ENCODE measurements at places on chromosomes 4 and X.
A peak's percentile ranks its signal among the peaks of the same experiment; 100 is the strongest.

DNA sequence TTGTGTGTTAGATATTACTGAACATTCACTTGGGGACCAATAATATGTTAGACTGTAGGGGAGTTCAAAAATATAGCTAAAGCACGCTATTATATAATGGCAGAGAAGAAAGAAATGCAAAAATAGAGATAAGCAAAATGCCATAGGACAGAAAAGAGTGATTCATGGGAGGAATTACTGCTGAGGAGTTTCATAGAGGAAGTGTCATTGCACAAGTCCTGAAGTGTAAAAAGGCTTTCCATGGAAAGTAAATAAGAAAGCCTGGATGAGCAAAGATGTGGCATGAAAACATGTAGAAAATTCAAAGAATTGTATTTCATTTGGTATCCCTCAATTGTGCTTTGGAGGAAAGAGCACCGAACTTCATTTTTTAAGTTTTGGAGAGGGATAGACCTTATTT is 14.5 kb downstream of the HMGB2 start:
- DNase-seq: no peak

DNA sequence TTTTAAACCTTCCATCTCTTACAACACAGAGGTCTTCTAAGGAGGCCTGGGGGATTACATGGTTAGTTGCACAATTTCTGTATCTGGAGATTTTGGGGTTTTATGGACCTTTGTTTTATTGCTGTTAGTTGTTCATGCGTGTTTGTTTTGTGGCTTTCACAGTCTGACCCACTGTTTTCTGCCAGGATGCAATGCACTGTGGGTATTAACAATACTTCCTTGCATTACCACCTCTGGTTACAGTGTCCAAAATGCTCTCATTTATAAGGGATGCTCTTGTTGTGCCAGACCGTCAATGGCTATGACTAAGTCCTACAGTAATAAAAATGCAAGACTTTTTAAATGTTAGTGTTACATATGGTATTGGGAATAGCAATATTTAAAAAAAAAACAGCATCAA is 730.2 kb downstream of the KCTD8 start:
- DNase-seq: no peak

GRCh38 chrX:106919932-106920452 is at the start of gene CLDN2:
Gene CLDN2 (plus strand): TSS chrX:106920402. CDS start chrX:106928229, 7,827 bp downstream.
- no peak for DNase-seq

DNA sequence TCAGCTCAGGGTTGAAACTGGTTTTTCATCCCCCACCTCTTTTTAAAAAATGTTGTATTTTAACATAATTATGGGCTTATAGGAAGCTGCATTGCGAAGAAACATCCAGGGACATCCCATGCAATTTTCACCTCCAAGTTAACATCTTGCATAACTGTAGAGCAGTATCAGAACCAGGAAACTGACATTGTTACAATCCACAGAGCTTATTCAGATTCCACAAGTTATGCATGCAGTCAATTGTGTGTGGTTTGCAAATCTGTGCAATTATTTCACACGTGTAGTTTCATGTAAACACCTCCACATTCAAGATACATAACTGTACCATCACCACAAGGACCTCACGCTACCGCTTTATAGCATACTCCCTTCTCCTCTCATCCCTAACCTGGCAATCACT is 97.5 kb upstream of the GATB start:
- DNase-seq: no peak

DNA sequence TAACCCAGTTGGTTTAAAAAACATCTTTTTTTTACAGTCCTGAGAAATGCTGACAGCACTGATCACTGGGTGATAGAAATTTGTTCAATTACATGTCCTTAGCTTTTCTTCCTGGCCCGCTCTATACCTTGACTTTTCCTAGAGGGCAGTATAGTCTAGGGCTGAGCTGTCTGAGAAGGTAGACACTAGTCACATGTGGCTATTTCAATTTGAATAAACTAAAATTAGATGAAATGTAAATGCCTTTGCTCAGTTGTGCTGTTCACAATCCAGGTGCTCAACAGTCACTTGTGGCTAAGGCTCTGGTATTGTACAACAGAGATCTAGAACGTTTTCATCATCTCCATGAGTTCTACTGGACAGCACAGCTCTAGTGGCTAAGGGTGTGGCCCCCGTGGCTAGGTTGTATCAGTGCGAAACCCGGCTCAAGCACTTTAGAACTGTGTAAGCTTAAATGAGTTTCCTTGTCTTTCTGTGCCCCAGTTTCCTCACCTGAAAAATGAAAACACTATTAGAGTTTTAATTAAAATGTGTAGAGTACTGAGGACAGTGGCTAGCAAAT is 111.6 kb upstream of the WDR17 start:
- DNase-seq: peak; percentile 53

DNA sequence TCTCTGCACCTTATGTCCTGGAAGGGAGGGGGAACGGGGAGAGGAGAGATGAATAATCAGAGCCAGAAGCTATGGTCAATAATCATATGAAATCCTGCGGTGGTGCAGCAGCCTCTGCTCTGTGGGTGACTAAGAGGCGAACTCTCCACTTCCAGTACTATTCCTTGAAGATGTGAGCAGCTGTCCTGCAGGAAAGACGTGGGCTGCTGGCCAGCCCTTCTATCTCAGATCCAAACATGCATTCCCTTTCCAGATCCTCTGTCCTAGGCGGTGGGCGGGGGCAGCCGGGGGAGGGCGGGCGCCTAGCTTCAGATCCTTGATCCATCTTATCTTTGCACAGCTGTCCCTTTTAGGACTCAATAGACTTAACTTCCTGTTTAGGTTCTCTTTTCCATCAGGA is 34.5 kb downstream of the SPINK2 start:
- DNase-seq: peak; percentile 24

DNA sequence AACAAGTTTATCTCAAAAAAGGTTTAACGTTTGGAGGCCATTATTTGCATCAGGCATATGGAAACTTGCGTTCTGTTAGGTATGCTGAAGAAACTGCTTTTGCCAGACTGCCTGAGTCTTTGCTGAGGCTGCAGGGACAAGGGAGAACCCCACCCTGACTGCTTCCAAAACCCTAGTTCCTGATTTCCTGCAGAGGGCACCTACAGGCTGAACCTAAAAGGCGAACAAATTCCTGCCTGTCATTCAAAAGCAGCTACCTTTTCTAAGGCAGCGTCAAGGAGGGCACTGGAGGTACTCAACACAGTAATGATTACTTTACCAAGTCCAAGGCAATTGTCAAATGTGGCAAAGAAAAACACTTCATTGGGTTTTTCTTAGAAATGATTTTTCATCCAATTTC is 578 bp upstream of the CORIN start:
- no peak for DNase-seq

GRCh38 chr4:476501-476900 is 22.5 kb downstream of the ZNF721 start:
- peak; percentile 34 for DNase-seq

GRCh38 chrX:133434197-133434820 is 19.0 kb upstream of the GPC4 start:
- DNase-seq: peak; percentile 69

DNA sequence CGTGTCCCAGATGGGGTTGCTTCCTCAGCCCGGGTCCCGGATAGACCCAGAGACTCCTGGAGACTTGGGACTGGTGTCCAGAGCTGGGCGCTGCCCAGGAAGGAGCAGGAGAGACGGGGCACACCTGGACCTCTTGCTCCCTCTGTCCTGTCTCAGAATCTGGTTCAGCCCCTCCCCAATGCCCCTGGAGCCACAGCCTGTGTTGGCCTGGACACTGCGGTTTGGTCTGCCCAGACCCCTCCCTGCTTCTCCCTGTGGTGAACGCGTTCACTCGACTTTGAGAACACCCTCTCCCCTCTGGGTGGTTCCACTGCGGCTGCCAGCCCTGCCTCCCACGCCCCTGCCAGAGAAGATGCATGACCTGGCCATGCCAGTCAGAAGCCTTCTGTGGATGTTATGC is 111.1 kb downstream of the HMX1 start:
- no peak for DNase-seq

DNA sequence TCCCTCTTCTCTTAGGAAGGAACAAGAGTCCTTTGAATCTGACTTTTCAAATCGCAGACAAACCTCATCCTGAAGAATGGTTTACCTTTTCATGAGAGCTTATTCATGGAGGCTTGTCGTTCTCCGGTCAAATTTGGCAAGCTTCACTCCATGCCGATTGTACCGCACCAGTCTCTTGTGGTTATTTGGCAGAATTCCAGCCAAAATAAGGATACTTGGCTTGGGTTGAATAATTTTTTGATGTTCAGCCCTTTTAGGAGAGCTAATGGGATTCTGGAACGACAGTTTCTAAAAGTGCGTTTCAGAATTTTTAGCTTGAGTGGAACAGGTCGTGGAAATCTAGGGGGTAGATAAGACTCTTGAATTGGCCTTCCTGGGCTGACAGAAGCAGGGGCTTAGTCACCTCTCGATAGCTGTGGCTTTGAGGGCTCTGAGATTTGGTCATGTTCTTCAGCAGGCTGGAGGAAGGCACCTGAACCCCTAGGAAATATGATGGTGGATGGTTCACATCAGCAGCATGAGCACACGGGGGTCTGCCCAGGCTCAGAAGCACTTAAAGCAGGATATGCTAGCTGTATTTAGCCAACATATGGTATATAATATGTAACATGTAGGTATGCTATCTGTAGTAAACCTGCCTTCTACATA is 1.5 kb downstream of the KLHL2 start:
- no peak for DNase-seq

- DNase-seq: peak; percentile 40
Observed at GRCh38 chrX:73563738-73564068, 706 bp downstream of the CHIC1 start.

DNA sequence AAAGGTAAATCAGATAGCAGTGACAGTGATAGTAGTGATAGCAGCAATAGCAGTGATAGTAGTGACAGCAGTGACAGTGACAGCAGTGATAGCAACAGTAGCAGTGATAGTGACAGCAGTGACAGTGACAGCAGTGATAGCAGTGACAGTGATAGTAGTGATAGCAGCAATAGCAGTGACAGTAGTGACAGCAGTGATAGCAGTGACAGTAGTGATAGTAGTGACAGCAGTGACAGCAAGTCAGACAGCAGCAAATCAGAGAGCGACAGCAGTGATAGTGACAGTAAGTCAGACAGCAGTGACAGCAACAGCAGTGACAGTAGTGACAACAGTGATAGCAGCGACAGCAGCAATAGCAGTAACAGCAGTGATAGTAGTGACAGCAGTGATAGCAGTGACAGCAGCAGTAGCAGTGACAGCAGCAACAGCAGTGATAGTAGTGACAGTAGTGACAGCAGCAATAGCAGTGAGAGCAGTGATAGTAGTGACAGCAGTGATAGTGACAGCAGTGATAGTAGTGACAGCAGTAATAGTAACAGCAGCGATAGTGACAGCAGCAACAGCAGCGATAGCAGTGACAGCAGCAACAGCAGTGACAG is 6.1 kb downstream of the DSPP start:
- DNase-seq: no peak

GRCh38 chrX:68763481-68763880 is 65.3 kb upstream of the EFNB1 start:
- DNase-seq: no peak

GRCh38 chr4:181488926-181489325 is 754.3 kb upstream of the TENM3 start:
- DNase-seq: no peak

GRCh38 chr4:24664956-24665355 is 80.6 kb upstream of the DHX15 start:
- no peak for DNase-seq

DNA sequence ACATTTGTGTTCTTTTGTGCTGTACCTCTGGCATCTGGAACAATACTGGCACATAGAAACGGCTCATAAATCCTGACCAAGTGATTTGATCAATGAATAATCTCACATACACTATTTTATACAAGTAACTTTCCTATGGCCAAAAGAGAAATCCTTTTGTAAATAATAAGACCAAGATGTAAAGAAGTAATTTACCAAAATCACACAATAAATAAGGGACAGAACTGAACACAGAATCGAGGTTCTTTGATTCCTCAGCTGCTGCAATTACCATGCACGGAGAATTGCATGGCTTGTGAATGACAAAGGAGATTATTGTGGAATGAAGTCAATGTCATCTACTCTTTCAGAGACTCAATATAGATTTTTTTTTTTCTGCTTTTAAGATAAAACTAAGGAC is 576.8 kb upstream of the SMIM31 start:
- no peak for DNase-seq

GRCh38 chr4:52846502-52846901 is 15.6 kb upstream of the RASL11B start:
- DNase-seq: no peak

DNA sequence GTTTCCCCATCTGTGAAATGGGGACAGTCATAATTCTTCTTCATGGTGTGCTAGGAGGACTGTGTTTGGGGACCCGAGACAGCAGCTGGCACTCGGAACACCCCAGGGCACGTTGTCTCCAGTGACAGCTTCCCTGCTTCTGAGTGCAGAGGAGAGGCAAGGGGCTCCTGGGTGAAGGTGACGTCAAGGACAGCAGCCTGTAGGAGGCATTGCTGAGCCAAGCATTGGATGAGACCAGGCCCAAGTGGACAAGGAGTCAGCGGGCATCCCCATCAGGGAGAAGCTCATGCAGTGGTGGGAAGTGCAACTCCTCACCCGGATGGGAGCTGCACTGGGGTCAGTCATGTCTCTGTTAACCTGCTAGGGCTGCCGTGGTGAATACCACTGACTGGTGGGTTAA is 46.1 kb downstream of the EVC start:
- DNase-seq: no peak

DNA sequence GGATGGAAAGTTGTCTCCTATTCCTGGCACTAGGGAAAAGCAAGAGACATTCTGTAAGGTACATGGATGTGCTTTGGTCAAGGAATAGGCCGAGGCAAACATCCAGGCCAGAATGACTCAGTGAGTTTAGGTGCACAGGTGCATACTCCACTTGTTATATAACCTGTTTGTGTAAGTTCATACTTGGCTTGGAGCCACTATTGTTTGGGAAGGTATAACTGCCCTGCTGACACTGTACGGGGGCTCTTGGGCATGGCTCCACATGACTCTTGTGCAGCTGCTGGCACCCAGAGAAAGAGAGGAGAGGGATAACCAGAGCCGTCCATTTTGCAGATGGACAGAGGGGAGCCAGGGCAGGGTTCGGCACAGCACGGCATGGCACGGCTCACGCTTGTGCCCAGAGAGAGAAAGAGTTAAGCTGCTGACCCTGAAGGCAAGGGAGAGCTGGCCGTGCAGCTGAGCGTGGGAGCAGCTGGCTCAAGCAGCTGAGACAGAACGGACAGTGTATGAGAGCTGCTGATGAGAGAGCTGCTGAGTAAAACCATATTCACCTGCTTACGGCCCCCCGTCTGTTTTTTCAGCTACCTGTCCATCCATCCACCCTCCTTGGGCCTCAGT is 98.0 kb downstream of the SLC2A9 start:
- no peak for DNase-seq
